Fibroblast of villous mesenchyme (primary cell): ENCODE measurements at places on chromosomes 12 and 14.

DNA sequence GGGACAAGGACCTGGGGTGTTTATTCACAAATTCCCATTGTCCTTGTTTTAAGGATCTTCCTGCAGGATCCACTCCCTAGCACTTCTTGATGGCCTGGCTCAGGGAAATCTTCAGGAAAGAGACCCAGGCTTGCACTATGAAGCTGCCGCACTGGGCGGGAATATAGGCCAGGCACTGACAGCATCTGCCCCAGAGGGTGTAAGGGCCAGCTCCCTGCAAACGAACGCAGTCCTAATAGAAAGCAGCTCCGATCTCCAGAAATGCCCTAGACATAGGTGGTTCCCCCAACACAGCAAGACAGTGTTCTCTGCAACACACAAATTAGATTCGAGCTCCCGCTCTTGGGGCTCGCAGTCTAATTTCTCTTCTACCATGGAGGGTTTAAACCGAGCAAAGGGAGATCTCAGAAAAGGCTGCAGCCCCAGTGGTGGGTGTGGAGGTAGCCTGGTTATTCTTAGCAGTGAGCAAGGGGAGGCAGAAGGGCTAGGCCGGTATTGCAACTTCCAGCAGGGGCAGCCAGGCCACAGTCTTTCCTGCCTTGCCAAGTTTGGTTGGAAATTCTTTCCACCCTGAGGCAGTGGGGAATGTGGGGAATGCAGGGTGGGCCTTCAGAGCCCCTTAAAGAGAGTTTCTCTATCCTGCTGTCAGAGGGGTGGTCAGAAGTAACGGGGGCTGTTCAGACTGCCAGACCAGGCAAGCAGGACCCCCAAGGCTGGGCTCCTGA is 16.1 kb upstream of the WSCD2 start:
- no peak for DNase-seq

DNA sequence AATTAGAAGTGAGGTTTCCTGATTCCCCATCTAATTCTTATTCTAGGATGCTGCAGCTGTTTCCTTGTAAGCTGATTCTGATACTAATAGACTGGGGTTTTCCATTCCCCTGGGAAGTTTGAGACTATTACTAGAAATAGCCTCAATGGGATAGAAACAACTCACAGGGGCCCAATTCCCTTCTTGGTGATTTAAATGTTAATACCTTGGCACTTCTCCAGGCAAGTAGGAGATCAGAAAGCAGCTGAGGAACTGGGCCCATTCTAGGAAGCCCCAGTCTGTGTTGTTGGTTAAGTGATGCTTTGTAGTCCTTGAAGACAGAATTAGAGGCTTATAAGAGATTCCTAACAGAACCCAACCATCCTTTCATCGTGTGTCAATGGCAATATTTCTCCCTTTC is 407.0 kb upstream of the SEL1L start:
- no peak for DNase-seq

DNA sequence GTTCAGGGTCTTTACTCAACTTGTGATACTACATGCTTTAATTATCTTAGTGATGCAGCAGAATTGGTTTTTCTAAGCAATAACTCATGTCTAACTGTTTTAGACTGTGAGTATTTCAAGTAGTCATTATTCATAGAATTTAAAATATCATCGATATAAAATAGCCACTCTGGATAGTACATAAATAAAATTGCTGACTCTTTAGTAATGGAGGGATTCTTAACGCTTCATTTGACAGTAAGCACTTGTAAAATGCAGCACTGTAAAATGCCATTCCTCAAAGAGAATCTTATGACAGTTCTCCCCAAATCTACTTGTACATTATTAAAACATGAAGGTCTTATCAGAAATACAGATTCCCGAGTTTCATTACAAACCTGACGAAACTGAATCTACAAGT is 262.8 kb upstream of the LRFN5 start:
- no peak for DNase-seq

DNA sequence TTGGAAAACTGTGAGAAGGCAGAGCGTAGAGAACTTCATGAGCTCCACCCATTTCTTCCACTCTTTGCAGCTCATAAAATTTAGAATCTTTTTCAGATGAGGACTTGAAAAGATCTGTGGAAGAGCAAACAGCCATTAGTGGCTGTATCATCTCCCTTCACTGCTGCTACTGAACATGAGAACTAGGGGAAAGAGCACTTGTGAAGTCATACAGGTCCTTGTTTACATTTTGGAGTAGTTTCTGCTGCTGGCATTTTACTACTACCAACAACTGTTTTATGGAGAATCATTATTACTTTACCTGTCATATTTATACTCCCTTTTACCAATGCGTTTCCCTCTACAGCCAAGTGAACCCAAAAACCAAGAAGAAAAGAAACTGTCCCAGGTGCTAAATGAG is 41.0 kb downstream of the RPGRIP1 start:
- peak; percentile 17 for DNase-seq

- no peak for DNase-seq
Measured at GRCh38 chr14:59356767-59357166, 108.4 kb downstream of the GPR135 start.

GRCh38 chr14:44640416-44640815 is 133.3 kb upstream of the FSCB start:
- DNase-seq, result no peak

GRCh38 chr12:88693837-88694445 is 113.7 kb upstream of the KITLG start:
- DNase-seq, result no peak

- no peak for DNase-seq
Measured at GRCh38 chr12:115102450-115102849, 418.5 kb upstream of the TBX3 start.

GRCh38 chr14:50725761-50726160 is 57.7 kb upstream of the SAV1 start:
- peak; percentile 31 for DNase-seq

DNA sequence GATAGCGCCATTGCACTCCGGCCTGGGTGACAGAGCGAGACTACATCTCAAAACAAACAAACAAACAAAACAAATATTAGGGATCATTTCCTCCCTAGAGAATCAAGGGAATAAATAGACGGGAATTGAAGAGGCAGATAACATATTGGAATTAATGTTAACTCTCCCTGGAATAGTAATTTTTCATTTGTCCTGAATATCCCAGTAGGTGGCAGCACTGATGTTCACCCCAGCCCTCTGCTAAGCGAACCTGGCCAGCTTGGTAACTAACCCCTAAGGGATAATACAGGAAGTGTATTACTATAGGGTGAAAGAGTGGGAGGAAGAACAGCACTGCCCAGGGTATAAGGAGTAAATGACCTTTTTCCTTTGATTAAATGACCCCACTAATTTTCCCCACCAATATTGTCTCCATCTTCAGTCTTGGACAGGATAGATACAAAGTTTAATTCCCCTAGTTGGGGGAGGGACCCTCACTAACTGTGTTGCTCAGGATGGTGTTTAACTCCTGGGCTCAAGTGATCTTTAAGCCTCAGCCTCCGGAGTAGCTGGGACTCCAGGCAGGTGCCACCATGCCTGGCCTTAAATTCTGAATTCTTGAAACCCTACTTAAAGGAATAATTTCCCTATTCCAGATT is 40.5 kb downstream of the SLC2A14 start:
- DNase-seq, result peak; percentile 69

GRCh38 chr12:75951399-75952278 is 79.9 kb downstream of the PHLDA1 start:
- peak; percentile 48 for DNase-seq

- DNase-seq, result no peak
Measured at GRCh38 chr12:125324861-125325490, 259.7 kb downstream of the AACS start.

DNA sequence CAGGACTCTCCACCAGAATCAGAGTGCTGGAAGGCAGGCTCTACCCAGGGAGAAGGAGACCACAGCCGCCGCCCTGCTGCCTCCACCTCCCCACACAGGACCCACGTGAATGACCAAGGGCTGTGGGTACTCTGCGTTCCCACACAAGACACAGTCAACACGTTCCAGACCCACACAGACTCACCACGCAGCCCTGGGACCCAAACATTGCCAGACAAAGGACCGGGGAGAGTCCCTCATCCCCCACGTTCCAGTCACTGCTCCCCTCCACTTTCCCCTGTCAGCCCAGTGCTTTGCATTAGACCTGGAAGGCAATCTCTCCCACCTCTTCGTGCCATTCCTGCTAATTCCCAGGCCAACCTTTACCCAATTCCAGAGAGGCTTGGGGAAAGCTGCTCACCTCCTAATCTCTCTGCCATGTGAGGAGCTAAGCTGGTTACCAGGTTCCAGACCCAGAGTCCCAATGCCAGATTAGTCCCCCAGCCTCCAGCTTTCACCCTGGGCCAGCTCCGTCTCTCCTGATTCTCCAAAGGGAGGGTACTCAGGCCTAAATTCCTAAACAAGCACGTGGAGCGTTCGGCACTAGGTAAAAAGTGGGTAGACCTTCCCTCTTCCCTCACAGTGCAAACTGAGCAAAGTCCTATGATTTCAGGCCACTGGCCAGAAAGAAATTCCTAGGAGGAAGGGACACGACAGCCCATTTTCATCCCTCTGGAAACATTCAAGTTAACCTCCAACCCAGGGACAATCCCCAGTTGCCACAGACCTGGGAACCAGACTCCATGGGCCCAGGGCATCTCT is 4.9 kb downstream of the SLC6A13 start:
- no peak for DNase-seq

GRCh38 chr12:124915239-124916236 is 1.1 kb upstream of the UBC start:
- peak; percentile 59 for DNase-seq

DNA sequence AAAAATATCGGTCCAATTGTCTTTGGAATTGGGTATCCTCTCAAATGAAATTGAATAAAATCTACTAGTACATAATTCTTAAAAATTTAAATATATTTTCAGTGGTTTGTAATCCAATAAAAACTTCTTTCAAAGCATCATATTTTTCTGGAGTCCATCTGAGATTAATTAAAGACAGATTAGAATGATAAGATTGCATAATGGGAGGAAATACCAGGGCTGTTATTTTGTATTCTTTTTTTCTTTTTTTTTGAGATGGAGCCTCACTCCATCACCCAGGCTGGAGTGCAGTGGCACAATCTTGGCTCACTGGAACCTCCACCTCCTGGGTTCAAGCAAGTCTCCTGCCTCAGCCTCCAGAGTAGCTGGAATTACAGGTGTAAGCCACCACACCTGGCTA is 103.8 kb downstream of the TMTC3 start:
- no peak for DNase-seq

GRCh38 chr12:87509237-87509820 is 519.9 kb downstream of the C12orf50 start:
- peak; percentile 40 for DNase-seq

GRCh38 chr12:123344086-123344485 is 20.6 kb downstream of the SBNO1 start:
- DNase-seq, result no peak

DNA sequence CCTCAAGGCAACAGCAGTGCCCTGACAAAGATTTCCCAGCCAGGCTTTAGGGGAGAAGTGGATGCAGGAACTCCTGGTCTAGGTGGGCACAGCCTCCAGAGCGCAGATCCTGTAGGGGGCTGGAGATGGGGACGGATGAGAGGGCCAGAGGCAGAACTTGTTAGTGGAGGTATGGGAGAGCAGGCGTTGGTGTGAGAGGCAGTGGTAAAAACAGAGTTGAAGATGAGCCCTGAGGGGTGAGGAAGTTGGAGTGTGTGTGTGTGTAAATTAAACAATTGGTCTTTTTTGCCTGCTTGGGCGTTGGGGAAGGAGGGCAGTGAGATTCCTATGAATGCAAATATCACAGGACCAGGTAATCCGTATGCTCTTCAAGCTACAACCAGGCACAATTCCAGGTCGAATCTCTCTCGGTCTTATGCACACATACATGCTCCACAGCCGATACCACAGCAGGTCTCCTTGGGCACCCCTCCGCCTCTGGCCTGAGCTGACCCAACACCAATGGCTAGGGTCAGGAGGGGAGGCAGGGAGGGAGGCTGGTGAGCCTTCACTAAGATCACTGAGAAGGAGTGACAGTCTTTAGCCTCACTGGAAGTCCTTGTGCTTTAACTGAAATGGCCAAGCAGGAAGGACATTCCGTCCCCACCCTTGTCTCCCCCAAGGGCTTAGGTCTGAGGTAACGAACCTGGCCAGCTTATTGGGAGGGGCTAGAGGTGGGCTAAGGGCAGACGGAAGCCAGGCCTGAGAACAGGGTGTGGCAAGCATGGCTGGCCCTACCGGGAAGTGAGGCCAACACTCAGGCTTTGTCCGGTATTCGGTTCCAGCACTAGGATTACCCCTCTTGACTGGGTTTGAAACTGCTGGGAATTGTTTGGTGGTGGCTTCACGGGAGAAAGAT is 1.5 kb upstream of the KRT7 start:
- no peak for DNase-seq

- no peak for DNase-seq
Measured at GRCh38 chr12:21300632-21301031, 34.1 kb downstream of the SLCO1A2 start.

- no peak for DNase-seq
Measured at GRCh38 chr14:91068642-91069041, 8.2 kb upstream of the RPS6KA5 start.

- DNase-seq, result no peak
Measured at GRCh38 chr14:69004731-69005431, 25.8 kb upstream of the ACTN1 start.

- no peak for DNase-seq
Measured at GRCh38 chr12:24398605-24399004, 449.1 kb upstream of the SOX5 start.

GRCh38 chr14:20377171-20377570 is 33.7 kb downstream of the PARP2 start:
- DNase-seq, result no peak

- no peak for DNase-seq
Measured at GRCh38 chr12:66984962-66985361, 284.2 kb upstream of the CAND1 start.

DNA sequence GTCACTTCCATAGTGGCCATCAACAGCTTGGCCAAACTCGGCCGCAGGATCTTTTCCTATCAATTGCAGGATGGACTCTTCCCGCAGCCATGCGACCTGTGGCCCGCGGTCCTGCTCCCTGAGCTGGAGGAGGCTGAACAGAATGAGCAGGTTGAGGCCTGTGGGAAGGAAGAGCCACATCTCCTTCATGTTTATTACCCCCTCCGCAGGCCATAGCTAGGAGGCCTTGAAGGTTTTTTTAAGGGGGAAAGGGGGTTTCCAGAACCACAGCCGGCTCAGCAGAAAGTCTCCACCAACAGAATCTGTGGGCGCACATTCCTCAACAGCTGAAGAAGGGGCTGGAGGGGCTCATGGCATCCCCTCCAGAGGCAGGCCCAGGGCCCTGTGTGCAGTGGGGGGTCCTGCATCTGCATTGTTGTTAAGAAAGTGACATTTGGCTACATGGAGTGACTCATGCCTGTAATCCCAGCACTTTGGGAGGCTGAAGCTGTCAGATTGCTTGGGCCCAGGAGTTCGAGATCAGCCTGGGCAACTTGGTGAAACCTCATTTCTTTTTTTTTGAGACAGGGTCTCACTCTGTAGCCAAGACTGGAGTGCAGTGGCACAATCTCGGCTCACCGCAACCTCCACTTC is 25.2 kb upstream of the PPP1R13B start:
- no peak for DNase-seq

DNA sequence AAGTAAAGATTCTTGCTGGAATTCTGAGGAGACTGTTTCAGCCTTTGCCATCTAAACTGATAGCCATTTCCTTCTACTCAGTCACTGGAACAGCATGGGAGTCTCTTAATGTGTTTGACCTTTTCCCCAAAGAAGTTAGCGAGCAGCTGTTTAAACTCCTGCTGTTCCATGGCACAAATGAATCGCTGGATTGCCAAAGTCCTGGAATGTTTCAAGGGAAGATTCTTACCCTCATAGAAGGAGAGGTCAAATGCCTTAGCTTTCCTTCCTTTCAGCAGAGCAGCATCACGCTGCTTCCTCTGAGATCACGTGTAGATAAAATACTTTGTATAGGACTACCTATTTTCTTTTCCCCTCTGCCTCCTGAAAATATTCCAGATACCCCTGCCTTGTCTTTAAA is 10.5 kb upstream of the NR2C1 start:
- DNase-seq, result peak; percentile 97

- DNase-seq, result no peak
Measured at GRCh38 chr12:12919666-12920435, 28.5 kb downstream of the GPRC5A start.
